ENCODE measurements at places on chromosomes 6 and 20. TPM values are rescaled to one million over a fixed set of nuclear protein-coding genes. Genes with fewer than 3 reads are reported as not detected.

Gene IBTK
- 34.3 TPM for total RNA-seq

Gene SLC18B1
- 0.69 TPM for total RNA-seq

Gene TOX2
- 0.32 TPM for total RNA-seq

Gene RWDD2A
- 2.2 TPM for total RNA-seq

Gene NKAPL
- 6.6 TPM for total RNA-seq

Gene C20orf144
- total RNA-seq = not detected

Gene KLC4
- total RNA-seq = 15.2 TPM

Gene SLC22A3
- 91.9 TPM for total RNA-seq

Gene ZC3H12D
- total RNA-seq = 0.17 TPM

Gene ZSCAN23
- 0.75 TPM for total RNA-seq

Gene TDRD6
- total RNA-seq = 0.42 TPM

Gene C6orf141
- total RNA-seq = 0.28 TPM

Gene SS18L1
- total RNA-seq = 10.2 TPM

Gene GNMT
- total RNA-seq = 0.43 TPM

Gene MCHR2
- total RNA-seq = not detected

Gene VEGFA
- 345 TPM for total RNA-seq

Gene SLC17A9
- total RNA-seq = 0.95 TPM

Gene ZNF311
- total RNA-seq = 0.36 TPM

Gene CYP21A2
- total RNA-seq = not detected

Gene IL17F
- not detected for total RNA-seq

Gene SLC32A1
- not detected for total RNA-seq

Gene SLC17A3
- not detected for total RNA-seq

Gene BTBD3
- total RNA-seq = 15.1 TPM

Gene PTK7
- total RNA-seq = 0.67 TPM

Gene ADAT2
- total RNA-seq = 1.4 TPM

Gene C6orf15
- not detected for total RNA-seq

Gene ENPP1
- total RNA-seq = 4.9 TPM

Gene GABRR1
- 0.15 TPM for total RNA-seq

Gene ACOT13
- total RNA-seq = 50.7 TPM

Gene SLC35D3
- total RNA-seq = not detected

Gene TREML1
- total RNA-seq = not detected

Gene PRICKLE4
- total RNA-seq = not detected

Gene SLC22A23
- 13.3 TPM for total RNA-seq

Gene YWHAB
- total RNA-seq = 63.2 TPM

Gene PPP1R3D
- 4.6 TPM for total RNA-seq

Gene CLDN20
- total RNA-seq = not detected

Gene RFX6
- total RNA-seq = not detected

Gene LST1
- total RNA-seq = 3.3 TPM

Gene SCUBE3
- total RNA-seq = 0.10 TPM

Gene CNKSR3
- total RNA-seq = 4.7 TPM

Gene STX11
- 2.8 TPM for total RNA-seq

Gene DCBLD1
- 4.0 TPM for total RNA-seq

Data from psoas muscle (tissue), 8 donors.